Epithelial cell of prostate (primary cell): ENCODE measurements at places on chromosomes 1 and 21.

DNA sequence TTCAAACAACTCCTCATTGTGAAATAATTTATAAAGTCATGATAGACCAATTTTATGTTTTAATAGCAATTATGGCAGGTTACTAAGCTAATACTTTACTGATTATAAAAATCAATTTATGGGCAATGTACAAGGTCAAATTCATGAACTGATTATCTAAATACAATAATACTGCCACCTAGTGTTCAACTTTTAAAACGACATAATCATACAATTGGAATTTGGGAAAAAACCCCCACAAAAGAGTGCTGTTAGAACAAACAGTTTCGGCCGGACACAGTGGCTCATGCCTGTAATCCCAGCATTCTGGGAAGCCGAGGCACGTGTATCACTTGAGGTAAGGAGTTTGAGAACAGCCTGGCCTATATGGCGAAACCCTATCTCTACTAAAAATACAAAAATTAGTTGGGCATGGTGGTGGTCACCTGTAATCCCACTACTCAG is 14.0 kb downstream of the GTF2B start:
- DNase-seq, result no peak

DNA sequence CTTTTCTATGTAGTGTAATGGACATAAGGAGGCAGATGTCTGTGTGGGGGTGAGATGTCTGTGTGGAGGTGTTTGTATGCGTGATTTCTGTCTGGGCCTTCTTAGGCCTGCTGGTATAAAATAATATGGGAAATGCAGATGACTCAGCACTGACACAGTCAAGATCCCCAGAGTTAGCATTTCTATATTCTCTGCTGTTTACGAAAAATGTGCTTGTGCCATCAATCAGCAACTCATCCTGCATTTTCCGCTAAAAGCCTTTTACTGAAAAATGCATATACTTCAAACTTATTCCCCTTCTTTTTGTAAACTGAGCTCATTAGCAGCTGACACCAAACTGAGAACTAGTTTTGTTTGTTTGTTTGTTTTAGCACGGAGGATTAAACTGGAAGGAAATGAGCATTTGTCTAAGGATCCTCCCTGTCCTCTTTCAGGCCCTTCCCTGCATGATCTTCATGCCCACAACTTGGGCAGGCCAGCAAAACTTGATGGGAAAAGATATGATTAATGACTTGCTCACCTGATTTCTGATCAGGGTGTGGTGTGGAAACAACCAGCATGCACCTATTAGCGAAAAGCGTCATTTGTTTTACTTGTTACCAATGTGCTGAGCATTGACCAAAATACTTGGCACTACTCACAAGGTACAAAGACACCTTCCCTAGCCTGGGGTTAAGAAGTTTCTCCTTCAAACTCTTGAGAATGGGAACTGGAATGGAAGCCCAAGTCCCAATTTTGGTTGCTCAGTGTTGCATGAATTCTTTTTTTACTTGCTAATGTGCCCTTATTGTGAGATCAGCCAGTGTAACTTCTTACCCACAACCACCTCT is 77.4 kb downstream of the NDUFS5 start:
- peak; percentile 79 for DNase-seq

- DNase-seq, result no peak
Measured at GRCh38 chr21:24027396-24027795, 1579.9 kb downstream of the MRPL39 start.

DNA sequence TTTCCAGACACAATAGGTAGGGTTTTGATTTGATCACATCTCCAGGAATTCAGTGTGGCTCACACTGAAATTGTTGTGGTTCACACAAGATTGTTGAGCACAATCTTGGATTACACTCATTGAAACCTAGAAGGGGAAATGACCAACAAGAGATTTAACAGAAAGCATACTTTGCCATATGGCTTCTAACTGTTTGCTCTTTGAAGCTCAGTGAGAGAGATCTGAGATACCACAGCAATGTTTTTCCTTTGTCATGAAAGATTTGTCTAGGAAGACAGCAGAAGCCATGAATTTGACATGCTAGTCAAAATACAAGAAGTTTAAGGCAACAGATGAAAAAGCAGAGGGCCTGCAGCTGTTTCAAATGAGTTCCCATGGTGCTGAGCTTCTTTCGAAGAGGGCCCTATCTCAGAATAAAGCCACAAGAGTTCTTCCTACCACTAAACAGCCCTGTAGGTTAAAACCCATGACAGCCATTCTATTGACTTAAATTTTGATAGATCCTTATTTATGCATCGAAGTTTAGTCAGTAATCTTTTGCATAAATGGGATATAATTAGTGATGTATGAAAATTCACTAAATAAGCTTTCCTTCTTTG is 650.4 kb downstream of the LTN1 start:
- no peak for DNase-seq

DNA sequence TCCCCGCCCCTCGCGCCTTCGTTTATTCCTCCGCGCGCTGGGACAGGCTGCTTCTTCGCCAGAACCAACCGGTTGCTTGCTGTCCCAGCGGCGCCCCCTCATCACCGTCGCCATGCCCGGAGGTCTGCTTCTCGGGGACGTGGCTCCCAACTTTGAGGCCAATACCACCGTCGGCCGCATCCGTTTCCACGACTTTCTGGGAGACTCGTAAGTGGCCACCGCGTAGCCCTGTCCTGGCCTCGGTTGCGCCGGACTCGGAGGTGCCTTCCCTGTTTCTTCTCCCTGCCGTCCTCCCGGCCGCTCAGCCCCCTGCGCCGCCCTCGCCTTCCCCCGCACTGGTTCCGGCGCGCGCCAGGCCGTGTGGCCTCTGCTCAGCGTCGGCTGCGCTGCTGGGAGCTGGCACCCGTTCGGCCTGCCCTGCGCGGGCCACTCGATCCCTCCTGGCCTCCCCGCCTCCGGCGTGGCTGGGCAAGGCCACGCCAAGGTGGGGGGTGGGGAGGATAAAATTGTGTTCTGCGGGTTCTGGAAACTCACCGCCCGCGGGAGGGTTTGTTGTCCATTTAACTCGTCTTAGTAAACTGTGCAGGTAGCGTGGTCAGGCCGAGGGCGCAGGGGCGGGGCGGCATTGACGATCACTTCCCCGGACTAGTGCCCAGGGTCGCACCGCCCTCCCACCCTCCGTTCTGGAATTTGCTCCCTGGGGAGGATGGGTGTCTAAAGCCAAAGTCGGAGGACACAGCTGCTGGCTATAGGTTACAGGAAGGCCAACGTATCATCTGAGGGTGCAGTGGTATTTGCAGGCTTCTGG is at the start of gene PRDX6:
TSS of gene PRDX6 (plus strand) at position 50 of the 808 bp plus-strand sequence. CDS start at position 113, 63 bp downstream.
- no peak for DNase-seq

DNA sequence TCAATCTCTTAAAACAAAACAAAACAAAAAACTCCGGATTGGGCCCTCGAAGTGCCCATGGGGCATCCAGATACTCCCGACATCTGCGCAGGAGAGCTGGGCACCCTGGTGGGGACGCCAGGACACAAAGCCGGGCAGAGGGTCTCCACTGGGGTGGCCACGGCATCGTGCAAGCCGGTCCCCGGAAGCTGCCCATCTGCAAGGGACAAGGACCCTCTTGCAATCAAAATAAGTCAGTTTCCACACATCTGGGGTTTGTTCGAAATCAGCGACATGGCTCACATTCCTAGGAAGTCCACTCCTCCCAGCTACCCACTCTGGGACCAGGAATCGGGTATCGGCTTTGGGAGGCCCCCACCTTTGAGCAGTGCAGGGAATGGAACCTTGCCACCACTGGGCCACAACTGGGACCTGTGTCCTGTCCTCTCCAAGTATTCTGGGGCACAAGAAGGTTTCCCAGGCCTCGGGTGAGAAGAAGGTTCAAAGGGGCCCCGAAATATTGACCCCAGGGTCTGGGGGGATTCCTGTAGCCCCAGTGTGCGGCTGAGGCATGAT is 4.6 kb upstream of the PRDM16 start:
- DNase-seq, result no peak

DNA sequence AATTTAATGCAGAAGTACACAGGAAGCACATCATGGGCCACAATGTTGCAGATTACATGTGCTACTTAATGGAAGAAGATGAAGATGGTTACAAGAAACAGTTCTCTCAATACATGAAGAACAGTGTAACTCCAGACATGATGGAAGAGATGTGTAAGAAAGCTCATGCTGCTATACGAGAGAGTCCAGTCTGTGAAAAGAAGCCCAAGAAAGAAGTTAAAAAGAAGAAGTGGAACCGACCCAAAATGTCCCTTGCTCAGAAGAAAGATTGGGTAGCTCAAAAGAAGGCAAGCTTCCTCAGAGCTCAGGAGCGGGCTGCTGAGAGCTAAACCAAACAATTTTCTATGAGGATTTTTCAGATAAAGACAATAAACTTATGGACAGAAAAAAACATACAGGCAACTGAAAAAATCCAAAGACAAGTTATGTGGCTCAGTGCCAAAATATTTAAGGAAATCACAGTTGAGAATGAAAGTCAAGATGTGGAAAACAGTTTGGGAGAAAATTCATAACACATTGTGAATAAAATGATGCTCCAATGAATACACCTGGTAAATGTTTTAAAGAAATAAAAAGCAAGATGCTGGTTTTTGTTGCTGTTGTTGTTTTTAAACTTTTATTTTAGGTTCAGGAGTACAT is 2.8 kb upstream of the ZNF644 start:
- DNase-seq, result no peak

DNA sequence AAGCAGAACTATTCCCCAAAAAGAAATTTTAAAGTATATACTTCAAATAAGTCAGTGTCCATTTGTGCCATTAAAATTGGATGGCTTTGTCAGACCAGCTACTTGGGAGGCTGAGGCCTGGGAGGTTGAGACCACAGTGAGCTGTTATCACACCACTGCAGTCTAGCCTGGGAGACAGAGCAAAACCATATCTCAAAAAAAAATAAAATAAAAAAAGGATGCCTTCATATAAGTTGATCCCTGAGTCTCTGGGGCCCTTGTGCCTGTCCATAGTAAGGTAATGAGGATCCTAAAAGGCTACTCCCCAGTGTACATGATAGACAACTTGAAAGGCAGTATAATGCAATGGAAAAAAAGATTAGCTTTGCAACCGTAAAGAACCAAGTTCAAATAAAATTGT is 81.2 kb upstream of the BARHL2 start:
- no peak for DNase-seq

GRCh38 chr1:7749126-7749525 is 22.0 kb upstream of the VAMP3 start:
- no peak for DNase-seq

DNA sequence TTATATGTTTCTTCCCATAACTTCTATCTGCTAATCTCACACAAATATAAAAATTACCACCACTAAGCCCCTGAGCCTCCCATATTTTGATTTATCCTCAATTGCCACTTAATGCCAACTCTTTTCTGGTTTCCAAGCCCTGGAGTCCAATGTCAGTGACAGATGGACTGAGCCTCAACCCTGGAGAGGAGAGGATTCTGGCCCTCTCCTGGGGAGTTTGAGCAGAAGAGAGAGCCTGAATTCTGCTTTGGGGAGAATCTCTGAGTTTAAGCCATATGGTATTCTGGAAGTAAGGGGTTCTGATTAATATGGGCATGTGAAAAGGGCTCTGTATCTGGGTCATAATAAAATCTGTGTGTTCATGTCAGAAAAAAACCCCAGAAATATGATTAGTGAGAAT is 8.5 kb downstream of the CADM3 start:
- DNase-seq, result no peak

GRCh38 chr1:207805841-207806421 is 54.1 kb downstream of the CD46 start:
- DNase-seq, result peak; percentile 93

GRCh38 chr1:59071289-59071688 is 225.6 kb upstream of the FGGY start:
- DNase-seq, result no peak
